ENCODE measurements at places on chromosomes 3 and 15.

DNA sequence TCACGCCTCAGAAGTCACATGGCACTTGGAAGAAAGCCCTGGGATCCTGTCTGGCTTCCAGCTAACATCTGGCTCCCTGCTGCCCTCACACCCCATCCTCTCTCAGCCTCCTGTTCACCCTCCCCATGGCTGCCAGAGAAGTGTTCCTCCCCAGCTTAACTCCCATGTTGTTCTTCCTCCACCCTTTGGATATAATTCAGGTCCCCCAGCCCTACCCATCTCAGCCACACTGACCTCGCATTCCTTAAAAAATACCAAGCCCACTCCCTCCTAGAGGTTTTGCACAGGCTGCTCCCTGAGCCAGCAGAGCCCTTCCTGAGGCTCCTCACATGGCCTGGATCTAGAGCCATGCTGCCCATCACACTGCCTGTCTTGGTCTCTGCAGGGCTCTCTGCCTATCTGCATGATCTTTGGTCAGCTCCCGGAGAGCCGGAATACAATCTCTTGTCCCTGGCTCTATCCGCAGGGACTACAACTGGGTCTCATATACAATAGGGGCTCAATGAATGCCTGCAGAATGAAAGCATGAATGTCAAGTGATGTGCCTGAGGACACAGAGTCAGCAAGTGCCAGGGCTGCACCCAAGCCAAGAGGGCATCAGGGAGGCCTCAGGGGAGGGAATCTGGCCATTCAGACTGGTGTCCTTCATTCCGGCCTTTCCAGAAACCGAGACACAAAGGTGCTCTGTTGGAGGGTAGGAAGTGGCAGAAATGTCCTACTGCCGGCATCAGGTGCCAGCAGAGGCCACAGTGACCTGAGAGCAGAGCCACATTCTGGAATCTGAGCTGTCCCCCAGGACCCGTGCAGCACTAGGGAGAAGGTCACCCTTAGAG, 3.8 kb upstream of the TKT start:
- no peak for DNase-seq

GRCh38 chr3:189001559-189001958, 170.2 kb upstream of the TPRG1 start:
- no peak for DNase-seq

- no peak for DNase-seq
These were observed 278.0 kb upstream of the TBL1XR1 start for GRCh38 chr3:177475356-177475665.

DNA sequence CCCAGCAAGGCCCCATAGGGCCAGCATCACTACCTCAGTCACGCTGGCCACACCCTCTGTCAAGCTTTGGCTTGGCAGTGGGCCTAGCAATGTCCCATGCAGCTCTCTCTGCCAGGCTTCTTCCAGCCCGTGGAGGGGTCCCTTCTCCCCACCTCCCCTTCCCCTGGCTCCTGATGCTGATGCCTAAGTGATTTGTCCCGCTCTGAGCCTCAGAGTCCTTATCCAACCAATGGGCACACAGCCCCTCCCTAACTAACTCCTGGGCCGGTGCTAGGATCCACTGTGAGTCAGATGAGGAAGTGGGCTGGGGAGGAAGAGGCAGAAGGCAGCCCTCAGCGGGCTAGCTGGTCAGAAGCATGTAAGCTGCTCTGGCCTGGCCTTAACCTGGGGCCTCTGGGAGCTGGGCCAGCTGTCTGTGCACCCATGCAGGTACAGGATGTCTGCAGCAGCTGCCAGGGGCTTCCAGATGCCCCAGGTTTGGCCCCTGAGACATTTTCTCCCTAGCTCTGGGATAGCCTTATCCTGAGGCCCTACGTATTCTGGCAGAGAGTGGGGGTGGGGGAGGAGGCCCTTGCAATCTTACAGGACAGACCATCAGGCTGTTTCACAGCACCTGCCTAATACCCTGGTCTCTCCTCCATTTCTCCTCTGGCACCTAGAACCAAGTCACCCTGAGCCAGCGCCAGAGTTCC, 740 bp upstream of the ZBTB47 start:
- no peak for DNase-seq

DNA sequence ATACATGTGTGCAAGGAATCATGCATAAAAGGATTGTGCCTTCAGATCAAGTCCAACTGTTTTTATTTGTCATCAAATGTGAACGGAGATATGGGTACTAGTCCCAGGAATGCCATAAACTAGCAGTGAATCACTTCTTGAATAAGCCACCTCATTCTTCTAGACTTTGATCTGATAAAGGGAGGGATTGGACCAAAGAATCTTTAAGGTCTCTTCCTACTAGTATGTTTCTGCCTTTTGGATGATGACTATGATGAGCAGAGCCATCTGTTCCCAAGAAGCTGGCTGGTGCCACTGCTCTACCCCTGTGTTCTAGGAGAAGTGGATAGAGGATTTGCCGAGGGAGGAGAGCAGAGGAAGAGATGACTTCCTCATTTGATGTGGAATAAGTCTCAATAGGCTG, 28.8 kb upstream of the UACA start:
- DNase-seq: no peak

DNA sequence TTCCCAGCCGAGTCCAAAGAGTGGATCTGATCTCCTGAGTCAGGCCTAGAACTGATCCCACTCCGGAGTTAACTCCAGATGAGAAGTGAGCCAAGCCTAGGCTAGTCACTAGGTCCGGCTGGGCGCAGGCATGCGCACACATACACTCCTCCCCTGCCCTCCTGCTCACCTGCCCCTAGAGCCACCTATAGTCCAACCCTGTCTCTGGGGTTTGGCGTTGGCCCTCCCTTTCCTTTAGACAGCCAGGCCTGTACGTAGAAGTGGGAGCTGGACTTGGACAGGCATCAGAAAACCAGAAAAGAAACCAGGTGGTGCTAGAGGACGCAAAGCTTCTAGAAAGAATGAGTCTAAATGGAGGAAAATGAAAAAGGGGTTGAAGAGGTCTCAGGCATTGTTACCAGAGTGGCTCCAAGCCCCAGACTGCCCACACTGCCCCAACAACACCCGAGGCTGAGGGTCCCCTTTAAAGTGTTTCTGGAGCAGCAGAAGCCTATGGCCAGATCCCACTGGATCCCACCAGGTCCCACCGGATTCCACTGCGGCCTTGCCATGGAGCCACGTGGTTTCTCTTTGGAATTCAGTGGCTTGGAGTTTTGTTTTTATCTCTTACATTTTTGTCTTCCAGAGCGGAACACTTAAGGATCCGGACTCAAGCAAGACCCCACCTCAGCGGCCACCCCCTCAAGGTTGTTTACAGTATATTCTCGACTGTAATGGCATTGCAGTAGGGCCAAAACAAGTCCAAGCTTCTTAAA, 24.2 kb upstream of the TIMP4 start:
- no peak for DNase-seq

GRCh38 chr3:140770977-140771667, 93.3 kb downstream of the TRIM42 start:
- DNase-seq: no peak

DNA sequence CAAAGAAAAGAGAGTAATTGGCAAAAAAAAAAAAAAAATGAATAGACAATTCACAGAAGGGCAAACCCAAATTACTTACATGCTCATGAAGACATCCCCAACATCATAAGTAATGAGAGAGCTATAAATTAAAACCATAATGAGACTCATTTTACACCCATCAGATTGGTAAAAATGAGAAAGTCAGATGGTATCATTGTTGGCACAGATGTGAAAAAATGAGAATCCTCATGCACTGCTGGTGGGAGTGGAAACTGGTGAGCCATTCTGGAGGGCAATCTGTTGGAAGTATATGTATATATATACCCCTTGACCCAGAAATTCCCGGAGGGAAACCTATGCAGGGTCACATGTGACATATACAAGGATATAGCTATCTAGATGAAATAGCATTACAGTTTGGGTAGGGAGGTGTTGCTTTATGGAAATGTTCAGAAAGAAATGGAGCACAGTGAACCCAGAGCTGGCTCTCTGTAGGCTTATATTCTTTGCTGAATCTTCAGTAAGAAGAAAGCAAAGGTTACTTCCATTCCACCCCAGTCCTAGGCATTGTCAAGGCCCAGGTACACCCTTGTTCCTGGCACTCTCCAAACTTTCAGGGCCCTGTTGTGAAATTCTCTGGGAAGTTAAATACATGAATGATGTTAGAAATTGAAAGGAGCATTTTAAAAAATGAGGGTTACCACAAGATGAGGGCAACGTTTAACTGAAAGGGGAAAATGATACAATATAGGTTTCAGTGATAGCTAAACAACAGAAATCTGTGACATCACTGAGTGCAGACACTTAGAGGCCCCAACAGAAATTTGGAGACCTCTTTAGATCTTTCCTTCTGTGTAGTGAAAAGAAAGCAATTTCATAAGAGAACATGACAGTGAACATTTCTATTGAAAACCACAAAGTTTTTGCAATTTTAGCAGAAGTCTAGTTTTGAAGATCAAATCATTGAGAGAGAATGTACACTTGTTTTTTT, 132.7 kb upstream of the TPRG1 start:
- no peak for DNase-seq

DNA sequence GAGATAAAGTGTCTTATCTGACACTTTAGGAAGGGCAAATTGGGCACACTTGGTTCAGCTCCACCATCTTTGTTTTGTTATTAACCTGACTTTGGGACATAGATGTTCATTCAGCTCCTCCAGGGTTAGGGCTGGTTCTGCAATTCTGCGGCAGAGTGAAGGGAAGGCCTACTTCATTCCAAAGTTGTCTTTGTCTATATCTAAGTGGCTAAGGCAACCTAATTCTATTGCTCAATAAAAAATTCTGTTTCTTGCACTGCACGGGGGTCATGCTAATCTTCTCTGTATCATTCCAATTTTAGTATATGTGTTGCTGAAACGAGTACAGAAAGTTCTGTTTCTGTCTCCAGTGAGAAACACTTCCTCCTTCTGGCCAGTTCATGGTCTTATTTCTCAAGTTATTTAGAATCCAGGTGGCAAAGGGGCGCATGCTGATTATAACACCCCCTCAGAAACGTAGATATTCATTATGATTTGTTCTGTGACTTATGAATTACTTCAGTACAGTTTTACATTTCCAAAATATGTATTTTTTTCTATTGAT, 53.5 kb downstream of the PFN2 start:
- no peak for DNase-seq

GRCh38 chr3:73623346-73623745, 1.4 kb downstream of the PDZRN3 start:
- no peak for DNase-seq

GRCh38 chr3:54745843-54746242, 182.0 kb downstream of the LRTM1 start:
- DNase-seq: no peak

GRCh38 chr3:52859686-52860423, 25.0 kb upstream of the MUSTN1 start:
- DNase-seq: no peak

DNA sequence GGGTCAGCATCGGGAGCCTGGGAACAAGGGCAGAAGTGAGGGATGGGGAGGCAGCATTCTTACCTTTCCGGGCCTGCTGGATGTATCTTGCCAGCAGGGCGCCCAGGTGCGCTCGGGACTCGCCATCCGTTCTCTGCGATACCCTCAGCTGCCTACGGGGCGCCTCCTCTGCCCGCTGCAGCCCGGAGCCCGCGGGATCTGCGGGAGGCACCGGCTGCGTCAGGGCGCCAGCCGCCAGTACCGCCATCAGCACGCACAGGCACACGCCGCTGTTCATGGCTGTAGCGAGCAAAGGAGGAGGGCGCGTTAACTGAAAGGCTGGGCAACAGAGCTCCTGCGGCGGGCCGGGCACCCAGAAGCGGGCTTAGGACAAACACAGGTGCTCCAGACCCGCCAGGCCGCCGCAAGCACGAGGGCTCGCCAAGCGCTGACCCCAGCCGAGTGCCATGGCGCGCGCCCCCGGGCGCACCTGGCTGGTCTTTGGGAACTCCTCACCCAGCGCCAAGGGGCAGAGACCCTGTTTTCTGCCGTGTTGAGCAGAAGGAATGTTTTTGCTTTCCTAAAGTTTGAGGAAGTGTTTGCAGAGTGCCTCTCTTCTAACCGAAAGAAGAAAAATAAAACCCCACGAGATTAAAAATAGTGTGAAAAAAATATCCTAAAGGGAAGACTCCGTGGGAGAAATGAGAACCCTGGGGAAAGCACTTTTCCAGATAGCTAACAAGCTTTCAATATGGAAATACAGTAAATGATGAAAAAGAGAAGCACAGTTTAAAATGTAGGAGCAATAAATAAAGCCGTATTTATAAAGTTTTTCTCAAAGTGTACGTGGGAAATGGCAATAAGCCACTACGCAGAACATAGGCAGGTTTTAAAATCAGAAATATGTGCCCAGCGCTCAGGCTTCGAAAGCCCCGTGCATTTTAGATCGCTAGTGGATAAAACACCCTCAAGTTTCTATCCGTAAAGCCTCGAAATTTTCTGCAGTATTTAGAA, 2.3 kb downstream of the CCK start:
- DNase-seq: no peak

GRCh38 chr3:125067225-125067624, 11.4 kb upstream of the HEG1 start:
- no peak for DNase-seq

DNA sequence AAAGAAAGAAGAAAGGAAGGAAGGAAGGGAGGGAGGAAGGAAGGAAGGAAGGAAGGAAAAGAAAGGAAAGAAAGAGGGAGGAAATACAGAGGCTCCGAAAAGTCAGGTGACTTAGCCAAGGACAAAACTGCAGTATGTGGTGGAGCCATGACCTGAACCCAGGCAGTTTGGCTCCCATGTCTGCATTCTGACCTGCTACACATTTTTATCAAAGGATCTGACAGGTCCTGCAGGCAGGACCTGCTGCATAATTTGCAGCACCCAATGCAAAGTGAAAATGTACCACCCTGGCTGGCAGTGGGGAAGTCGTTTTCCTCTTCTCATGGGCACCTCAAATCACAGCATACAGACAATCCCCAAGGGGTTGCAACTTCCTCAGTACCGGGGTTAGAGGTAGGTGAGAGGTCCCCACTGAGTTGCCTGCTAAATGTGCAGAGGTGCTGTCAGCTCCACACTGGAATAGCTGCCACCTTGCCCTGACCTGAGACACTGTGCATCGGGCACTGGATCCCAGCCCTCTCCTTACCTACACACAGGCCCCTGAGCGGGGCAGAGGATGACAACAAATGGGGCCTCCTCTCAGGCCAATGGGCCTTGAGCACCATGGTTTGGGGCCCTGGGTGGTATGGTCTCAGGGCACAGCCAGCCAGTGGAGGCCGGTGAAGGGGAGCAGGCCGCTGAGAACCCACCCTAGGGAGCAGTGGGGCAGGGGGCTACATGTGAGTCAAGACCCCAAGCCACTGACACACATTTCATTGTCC, 175.1 kb downstream of the SHQ1 start:
- DNase-seq: no peak

DNA sequence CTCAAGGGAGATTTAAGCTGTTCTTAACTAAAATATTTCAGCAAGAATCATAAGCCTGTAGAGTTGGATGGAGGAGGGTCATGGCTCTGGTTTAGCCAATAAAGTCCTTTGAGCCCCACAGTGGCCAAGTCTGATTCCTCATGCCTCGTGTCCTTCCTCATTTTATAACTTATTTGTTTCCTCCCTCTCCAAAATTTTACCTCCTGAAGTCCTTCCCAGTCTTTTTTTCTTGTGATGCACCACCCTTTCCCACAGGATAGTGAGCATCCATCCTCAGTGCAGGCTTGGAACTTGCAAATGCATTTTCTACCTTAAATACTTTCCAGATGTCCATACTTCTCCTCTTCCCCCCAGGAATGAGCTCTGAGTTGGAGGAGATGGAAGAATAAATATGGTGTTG, 162.7 kb upstream of the AGTR1 start:
- DNase-seq: no peak
